ENCODE measurements at places on chromosomes 2 and 18.

DNA sequence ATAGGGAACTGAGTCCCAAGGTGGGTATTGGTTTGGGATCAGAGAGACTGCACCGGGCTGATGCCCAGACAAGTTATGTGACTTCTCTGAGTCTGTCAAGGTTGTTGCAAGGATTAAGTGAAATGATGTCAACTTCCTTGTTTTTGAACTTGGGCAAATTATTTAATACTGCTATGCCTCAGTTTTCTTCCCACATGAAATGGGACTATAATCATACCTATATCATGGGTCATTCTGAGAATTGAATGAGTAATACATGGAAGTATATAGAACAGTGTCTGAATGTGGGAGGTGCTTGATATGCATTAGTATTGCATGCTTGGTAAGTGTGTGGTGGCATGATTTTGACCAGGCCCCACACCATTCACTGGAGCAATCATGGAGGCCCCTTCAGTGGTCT is 99.0 kb downstream of the PRKCE start:
- DNase-seq = no peak

DNA sequence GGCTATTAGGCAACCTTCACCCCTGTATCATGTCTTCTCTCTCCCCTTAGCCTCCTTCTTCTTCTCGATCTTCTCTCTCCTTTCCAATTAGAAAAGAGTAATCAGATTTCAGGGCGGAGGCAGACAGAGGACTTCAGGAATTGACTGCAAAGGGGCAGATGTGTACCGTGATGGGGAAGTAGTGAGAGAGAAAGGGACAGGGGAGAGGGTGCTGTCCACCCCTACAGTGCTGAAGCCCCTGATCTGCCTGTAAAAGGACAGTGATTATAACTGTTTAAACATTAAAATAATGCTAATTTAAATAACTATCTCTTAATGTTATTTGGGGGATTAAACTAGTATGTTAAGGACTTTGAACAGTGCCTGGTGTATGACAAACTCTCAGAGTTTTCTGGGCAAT is 178.5 kb downstream of the ACTR3 start:
- DNase-seq = no peak

DNA sequence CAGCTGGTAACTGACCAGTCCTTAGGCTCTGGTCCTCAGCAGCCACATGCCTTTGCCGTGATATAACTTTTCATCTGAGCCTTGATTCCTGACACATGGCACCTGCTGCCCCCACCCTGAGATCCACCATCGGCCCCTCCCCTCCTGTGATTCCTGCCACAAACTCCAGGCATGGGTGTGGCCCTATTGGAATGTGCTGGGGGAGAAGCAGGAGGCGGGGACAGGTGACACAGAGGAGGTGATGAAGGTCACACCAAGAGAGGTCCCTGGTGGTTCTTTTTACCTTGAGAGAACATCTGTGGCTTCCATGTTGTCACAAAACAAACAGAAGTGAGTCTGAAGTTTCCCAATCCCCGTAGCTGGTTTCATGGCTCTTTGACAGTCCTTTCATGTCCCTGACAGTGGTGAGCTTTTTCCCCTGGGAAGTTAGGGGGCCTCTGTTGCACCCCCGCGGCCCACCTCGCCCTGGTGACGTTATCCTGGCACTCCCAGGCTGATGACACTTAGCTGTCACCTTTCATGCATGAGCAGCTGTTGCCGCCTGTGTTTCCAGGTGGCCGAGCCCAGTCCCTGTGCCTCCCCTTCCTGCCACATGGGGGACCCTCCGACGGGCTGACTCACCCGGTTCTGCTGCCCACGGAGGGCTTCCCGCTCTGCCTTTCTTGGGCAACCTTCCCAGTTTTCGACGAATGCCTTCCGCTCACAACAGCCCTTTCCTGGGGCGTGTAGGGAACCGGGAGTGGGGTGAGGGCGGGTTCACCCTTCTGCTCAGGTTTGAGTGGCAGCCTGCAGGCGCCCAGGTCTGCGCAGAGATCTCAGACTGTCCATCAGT is 66.3 kb upstream of the GLI2 start:
- no peak for DNase-seq

DNA sequence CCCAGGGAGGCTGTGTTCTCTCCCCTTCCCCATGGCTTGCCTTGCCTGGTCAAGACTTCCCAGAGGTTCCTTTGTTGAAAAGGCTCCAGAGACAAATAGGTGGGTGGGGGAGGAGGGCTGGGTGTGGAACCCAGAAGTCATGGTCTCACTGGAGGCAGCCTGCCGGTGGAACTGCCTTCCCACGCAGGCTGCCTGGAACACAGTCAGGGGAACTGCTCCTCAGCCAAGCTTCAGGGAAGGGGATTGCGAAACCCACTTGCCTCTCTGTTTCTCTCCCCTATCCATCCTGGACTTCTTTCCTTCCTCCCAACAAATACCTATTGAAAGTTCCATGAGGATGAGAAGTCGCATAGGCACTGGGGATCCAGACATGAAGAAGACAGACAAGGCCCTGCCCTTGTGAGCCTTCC is 31.6 kb downstream of the MARCO start:
- DNase-seq = no peak

DNA sequence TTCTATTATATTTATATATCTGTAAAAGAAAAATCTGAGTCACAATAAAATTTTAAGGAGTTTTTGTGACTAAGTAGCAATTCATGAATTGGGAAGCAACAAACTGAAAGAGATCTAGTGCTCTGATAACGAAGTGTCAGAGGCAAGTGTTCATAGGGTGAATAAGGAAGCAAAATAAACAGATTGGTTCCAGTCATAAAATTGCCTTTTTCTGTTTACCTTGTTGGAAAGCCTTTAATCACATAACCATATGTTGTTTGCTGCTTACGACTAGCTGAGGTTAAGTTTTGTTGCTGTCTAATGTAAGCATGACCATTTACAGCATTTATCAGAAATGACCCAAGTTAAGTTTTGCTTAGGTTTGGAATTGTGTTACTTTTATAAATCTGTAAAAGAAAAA is 358.9 kb downstream of the ARL6IP6 start:
- DNase-seq = no peak
